Glomerular endothelial cell (primary cell): ENCODE measurements at places on chromosomes 4 and X. TPM values are rescaled to one million over a fixed set of nuclear protein-coding genes. Genes with fewer than 3 reads are reported as not detected.

DNA sequence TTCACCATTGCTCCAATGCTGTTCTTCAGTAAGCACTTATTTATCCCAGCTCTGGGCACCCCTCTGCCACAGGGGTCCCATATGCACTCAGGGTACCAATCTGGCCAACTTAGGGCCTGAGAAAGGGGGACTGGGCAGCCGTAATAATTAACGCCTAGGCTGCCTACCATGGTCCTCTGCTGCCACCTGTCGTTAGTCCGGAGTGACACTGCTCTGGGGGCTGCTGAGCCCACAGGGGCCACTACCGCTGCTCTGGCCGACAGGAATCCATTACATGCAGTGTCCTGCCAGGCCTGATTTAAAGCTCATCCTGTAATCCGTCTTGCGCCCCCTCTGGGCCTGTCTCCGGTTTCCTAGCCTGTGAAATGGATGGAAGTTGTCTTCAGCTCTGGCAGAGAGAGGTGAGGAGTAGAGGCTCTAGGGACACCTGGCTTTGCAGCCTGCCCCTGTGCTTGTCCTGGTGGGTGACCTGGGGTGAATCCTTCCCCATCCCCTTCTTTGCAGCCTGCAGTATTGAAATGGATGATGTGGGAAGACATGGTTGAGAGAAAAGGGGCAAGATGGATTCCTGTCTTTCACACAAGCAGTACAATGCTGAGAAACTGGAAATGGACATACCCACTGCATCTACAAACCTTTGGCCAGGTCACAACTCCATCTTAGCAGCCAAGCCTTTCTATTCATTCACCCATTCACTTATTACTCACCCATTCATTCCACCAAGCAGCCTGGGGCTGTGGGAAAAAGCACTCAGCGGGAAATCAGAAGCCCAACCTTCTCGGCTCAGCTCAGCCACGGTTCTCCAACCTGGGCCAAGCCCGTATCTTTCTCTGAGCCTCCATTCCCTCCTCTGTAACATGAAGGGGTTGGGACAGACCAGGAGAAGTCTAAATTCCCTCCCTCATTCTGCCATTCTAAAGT is 116.3 kb upstream of the NALF2 start:
- DNase-seq: peak; percentile 1

GRCh38 chr4:144787365-144788258 is 141.7 kb downstream of the HHIP start:
- DNase-seq: peak; percentile 27

DNA sequence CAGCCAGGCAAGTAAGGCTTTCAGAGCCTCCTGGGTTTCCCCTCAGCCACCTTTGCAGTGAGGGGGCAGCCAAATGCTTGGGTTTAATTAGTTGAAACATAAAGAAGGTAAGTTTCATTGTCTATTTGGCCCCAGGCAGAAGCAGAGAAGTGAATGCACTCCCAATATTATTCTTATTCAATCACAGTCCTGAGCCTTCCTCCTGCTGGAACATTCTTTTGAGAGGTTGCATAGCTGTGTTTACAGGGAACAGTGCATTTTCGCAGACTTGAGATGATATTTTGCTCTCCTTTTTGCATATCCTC is 13.9 kb downstream of the SLC2A9 start:
- no peak for DNase-seq

DNA sequence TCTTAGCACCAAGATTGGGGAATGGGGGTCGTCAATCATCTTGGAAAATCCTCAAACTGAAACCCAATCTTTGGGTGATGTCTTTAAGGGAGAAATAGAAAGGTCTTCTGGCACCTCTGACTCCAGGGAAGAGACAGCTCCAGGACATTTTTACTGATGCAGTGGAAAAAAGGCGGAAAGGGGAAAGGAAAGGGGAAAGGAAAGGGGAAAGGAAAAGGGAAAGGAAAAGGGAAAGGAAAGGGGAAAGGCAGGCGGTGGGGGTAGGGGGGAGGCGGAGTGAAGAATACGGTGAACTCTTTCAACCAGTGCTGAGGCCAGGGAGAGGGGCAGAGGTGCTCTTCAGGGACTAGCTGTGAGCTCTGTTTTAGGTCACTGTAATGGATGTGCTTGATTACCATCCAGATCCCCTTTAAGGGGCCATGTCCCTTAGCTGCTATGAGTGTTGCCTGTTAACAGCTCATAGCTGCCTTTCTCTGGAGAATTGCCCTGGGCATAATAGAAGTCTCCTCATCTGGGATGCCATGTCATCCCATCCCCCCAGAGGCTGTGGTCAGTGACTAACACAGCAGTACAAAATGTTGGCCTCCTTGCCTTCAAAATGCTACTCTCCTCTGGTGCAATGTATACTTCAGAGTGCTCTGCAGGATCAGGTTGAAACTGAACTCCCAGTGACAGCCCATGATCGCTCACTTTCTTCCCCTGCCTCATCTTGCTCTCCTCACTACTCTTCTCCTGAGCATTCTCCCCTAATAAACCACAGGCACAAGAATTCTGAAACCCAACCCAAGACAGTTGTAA is 92.4 kb upstream of the AP1S2 start:
- no peak for DNase-seq

LEF1 gene
- total RNA-seq: 0.58 and 0.92 TPM in 2 replicates

PAQR3 gene
- 10.9 and 15.2 TPM in 2 replicates for total RNA-seq

MTMR8 gene
- 0.10 and 0.82 TPM in 2 replicates for total RNA-seq
